ENCODE measurements at places on chromosomes 1 and 21.

DNA sequence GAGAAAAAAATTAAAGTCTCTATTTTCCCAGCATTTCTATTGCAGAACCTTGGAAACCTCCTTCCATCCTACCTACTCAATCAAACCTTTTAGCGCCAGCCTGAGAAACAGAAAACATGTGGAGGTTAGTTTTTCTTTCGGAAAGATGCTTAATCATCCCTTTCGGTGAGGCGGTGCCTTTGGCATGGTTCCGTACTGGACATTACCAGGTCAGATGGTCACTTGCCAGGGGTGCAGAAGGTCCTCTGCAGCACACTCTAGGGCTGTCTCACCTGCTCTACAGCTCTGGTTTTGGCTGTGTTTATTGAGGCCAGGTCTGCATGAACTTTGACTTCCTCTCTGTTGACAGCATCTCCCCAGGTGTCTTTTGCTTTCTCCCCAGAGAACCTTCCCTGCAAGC lies 121.5 kb downstream of the PLD5 start:
- no peak for DNase-seq

DNA sequence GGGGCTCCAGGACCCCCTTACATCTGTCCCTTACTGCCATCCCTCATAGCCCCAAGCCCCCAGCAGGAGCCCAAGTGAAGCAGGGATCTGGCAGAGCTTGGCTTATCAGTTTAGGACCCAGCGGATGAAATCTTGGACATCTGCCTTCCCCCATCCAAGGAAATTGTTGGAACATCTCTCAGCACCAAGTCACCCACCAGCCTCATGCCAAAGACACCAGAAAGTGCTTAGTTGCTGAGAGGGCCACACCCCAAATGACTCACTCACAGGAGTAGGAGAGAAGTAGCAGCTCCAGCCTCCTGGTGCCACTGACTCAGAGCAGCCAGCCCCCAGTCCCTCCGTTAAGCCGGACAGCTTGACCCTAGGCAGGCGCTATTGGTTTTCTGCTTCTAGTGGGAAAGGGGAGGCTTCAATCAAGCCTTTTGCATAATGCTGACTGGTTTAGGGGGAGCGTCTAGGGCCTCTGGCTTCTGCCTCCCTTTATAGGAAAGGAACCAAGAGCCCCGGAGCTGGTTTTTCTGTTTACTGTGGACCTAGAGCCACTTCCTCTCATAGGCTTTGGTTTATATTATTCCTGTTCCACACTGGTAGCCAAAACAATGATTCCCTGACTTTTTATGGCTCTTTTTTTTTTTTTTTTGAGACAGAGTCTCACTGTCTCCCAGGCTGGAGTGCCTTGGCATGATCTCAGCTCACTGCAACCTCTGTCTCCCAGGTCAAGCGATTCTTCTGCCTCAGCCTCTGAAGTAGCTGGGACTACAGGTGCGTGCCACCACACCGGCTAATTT lies 114.2 kb upstream of the IPO9 start:
- no peak for DNase-seq

DNA sequence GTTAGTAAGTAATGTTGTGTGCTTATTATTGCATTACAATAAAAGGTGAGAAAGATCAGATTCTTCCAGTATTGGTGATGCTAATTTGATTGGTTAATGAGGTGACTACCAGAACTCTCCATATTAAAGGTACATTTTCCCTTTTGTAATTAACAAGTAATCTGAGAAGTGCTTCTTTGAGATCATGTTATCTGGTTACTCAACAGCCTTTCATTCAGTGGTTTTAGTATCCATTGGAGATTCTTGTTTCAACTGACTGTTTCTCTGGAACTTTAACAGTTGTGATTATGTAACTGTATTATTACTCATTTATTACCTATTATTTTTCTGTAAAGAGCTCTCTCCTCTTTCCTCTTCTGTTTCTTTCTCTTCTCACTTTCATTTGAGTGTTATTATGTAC lies 86.7 kb downstream of the PEX14 start:
- DNase-seq, result no peak

GRCh38 chr1:32981003-32981901 lies 16.6 kb upstream of the RNF19B start:
- DNase-seq, result peak; percentile 90

GRCh38 chr21:38229260-38229877 lies 27.4 kb upstream of the KCNJ15 start:
- peak; percentile 16 for DNase-seq

DNA sequence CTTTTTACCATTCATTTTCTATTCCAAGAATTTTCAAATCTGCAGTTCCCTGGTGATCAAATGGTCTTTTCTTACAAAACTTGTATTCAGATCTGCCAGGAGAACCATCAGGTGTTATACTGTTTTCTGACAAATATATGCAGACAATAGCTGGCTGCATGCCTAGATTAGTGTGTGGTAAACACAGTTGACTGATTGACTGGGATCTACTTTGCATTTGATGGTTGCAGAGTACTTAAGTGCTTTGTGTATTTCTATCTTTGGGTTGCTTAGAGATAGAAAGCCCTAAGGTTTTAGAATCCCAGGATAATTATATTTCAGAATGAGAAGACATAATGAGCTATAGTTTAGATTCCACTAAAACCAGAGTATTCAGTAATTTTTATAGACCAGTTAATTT lies 102.0 kb upstream of the CHODL start:
- no peak for DNase-seq

- DNase-seq, result no peak
Measured at GRCh38 chr1:53541263-53541625, 82.0 kb downstream of the DMRTB1 start.

GRCh38 chr1:186291271-186291670 lies 83.8 kb downstream of the TPR start:
- no peak for DNase-seq

- no peak for DNase-seq
Measured at GRCh38 chr1:185444676-185445075, 127.6 kb upstream of the IVNS1ABP start.

DNA sequence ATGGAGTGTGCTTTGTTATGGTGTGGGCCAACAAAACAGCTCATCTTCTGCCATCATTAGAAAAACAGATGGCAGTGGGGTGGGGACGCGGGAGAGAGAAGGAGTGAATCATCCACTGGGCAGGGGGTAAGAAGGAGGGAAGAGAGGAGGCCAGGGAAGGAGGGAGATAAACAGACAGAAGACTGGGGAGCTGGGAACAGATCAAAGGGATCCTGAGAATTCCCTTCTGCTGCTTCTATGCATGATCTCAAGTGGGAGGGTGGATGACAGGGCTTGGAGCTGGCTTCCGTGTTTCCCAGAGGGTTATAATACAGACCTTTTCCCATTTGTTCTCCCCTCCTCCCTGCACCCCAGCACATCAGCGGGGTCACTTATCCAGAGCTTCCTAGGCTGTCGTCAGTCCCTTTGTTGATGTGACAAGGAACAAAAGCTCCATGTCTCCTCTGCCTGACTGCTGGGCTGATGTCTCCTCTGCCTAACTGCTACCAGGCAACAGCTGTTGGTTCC lies 338.6 kb downstream of the PAPPA2 start:
- DNase-seq, result no peak

DNA sequence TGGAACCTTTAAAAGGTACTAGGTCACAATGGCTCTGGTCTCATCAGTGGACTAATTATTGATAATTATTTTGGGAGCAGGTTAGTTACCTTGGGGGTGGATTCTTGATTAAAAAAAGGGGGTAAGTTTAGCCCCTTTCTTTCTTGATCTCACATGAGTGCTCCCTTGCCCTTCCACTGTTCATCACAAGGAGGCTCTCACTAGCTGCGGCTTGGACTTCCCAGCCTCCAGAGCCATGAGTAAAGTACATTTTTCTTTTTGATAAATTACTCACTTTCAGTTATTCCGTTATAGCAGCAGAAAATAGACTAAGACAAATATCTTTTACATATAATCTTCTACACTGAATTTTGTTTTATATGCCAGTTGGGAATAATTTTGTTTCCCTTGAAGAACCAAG lies 254.8 kb upstream of the DEPDC1 start:
- DNase-seq, result no peak

GRCh38 chr1:232624546-232625281 lies 5.2 kb downstream of the SIPA1L2 start:
- no peak for DNase-seq

DNA sequence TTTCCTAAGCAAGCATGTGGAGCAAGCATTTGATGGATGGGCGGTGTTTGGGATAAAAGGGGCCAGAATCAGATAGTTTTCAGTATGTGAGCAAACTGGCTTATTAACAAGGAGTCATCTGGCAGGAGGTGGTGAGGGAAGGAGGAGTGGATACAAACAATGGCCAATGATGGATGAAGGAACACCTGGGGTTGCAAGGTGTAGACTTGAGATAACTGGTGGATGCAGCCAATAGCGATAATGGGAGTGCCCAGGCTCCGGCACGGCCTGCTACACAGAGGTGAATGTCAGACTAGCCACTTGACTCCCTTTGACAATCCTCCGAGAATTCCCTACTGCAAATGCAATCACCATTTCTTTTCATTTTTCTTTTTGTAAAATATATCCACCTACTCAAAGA lies 41.7 kb downstream of the C8B start:
- DNase-seq, result no peak

DNA sequence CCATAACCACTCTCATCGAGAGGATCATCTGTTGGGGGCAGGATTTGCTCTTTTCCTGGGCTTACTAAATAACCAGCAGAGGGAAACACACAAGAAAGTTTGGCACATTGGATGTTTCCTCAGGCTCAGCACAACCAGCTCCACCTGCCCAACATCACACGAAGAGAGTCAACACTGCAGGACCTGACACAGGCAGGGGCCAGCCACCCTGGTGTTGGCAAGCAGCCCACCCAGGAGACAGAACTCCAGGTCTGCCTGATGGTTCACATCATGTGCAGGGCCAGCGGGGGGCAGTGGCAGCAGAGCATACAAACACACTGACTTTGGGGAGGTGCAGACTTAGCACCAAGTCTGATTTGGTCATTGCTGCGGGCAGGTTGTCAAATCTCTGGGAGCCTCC lies 182.3 kb upstream of the GALNT2 start:
- DNase-seq, result no peak

GRCh38 chr1:248055261-248055660 lies 8.6 kb downstream of the OR2L3 start:
- DNase-seq, result no peak

- DNase-seq, result no peak
Measured at GRCh38 chr1:174626031-174627025, 178.6 kb downstream of the GPR52 start.

DNA sequence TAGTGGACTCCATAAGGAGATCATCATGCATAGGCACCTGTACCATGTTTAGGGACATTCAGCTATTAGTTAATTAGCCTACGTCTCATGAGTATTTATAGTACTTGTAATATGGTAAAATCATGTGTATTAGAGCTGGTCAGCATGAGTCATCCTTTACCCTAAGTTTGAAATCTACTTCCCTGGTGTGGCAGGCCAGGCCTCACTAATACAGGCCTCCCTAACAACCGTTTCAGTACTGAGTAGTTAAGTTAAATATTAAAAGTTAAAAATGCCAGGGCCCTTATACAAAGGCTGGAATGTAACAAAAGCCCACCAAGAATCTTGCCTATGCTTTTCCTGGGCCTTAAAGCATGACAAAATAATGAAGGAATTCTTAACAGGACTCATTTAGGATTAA lies 356.3 kb upstream of the DPYD start:
- no peak for DNase-seq

- DNase-seq, result no peak
Measured at GRCh38 chr1:242002072-242002471, 3.2 kb upstream of the MAP1LC3C start.

- DNase-seq, result no peak
Measured at GRCh38 chr1:101239095-101240040, 2.5 kb downstream of the S1PR1 start.

GRCh38 chr1:32414186-32414886 lies 20.1 kb upstream of the BSDC1 start:
- no peak for DNase-seq

DNA sequence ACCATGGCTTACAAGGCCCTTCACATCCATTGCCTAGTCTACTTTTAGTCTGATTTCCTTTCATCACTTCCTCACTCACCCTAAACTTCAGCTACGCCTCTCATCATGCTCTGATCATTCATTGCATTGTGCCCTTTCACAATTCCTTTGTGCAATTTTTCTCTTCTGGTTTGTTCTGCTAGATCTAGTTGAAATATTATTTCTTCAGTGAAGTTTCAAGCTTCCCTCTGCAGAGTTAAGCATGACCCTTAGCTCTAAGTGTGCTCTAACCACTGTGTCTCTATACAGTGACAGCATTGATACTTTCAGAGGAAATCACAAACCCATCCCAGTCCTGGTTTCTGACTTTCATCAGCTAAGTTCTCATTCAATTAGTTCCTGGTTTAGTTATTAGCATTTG lies 166.1 kb downstream of the PLA2G4A start:
- DNase-seq, result no peak

GRCh38 chr1:201676197-201676596 lies 137.3 kb downstream of the NAV1 start:
- DNase-seq, result no peak

GRCh38 chr1:175210744-175211143 lies 18.2 kb upstream of the KIAA0040 start:
- no peak for DNase-seq

GRCh38 chr1:78009836-78010235 lies 5.1 kb downstream of the DNAJB4 start:
- no peak for DNase-seq

DNA sequence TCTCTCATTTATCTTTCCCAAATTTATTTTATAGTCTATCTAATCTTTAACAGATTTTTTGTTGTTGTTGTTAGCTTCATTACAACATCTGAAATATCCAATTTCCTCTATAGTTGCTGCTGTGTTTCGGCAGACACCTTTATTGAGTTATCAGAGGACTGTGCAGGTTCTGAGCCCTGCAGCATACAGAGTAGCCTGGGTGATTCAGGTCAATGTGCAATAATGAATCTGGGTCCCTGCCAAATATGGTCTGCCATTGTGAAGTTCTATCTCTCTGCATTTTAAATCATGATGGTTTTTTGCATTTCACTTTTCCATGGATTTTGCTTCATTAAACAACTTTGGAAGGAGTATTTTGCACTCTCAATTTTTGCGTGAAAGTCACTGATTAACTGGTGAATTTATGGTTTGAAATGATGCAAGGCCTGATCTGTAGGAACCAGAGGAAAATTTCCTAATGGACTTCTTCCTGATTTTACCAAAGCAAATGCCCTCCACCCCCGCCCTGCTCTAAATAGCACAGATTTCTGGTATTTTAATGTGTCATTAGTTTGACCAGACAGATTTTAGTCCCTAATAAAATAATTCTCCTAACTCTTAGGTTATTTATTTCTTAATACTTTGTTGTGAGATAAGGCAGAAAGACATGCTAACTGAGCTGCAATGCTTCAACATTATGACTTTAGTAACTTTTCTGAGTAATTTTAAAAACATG lies 402.3 kb downstream of the PTBP2 start:
- no peak for DNase-seq

GRCh38 chr1:51833700-51834099 lies 44.8 kb downstream of the NRDC start:
- DNase-seq, result no peak

- peak; percentile 35 for DNase-seq
Measured at GRCh38 chr1:19596065-19596713, 47.9 kb upstream of the NBL1 start.

All from OCI-LY7 (cell line).